CD4-positive, alpha-beta T cell treated with Interleukin-21 for 1 hour (primary cell): ENCODE measurements at places on chromosomes 13 and 19.

DNA sequence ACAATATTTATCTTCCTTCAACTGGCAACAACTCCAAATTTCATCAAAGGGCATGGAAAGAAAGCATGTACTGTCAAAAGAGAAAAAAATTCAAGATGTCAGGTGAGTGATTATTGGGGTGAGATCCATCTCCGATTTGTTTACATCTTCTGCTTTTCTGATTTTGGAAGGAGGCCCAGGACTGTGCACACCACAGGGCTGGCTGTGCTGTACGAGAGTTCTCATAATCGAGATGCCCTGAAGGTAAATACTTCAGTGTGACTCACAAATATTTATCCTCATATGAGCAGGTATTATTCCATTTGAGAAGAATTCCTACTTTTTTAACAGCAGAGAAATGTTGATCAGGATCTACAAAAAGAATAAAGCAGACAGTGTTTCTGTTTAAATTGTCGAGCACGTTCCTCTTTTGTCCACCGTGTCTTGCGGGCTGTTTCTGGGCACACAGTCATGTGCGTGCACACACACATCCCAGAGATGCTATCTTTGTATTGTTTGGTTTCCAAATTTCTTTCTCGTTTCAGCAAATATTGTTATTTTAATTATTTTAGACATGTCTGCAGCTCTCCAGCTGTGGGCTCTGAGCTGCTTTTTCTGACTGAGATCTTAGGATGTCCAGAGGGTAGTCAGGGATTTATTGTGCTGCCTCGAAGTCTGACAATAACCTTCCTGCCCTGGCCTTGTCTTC, 103.8 kb downstream of the KL start:
- no peak for DNase-seq

DNA sequence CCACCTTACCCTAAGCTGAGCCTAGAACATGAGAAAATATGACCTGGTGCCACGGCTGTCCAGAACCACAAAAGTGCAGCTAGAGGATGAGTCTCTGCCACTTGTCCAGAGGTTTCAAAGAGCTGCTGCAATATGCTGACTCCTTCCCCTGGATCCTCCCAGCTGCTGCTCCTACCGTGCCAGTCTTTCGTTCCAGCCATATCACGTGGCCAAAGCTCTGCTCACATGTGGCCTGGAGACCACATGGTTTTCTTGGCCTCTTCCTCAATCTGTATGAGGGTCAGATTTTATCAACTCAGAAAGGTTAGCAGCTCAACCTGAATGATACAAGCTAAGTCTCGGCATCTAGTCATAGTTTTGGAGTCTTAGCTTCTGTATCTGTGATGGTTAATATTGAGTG, 3.2 kb upstream of the SACS start:
- DNase-seq = no peak

DNA sequence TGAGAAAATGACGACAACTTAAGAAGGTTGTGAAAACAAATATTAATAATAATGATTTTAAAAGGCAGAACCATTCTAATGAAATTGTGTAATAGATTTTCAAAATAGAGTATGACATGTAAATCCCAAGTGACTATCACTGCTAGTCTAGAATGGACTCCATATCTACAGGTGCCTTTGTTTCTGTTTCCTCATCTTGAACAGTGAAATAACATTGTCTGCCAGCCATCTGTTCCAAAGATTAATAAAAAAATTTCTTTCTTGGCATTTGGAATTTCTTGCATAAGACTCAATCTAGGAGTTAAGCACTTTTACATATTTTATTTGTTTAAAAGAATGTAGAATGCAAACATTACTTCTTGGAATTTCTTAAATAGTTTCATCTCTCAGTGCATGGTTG, 520.1 kb upstream of the ARGLU1 start:
- no peak for DNase-seq

- no peak for DNase-seq
Observed at GRCh38 chr19:49807058-49807903, 5.8 kb downstream of the FUZ start.

DNA sequence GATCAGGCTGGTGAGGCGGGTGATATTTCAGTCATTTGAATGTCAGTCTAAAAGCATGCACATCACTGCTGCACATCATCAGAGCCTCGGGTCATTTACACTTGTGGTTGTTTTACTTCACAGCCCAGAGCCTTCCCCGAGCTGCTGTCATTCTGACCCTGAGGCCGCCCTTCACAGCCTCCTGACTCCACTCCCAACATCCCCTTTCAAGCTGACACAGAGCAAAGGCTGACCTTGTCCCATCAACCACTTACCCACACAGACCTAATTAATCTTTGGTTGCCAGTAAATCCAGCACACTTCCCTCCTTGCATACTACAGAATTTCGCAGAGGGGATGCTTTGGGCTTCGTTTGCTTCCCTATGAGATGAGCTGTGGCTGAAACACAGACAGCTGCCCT, 528.1 kb downstream of the DIAPH3 start:
- no peak for DNase-seq
